SK-MEL-5 (cell line): ENCODE measurements at places on chromosomes 3 and 15. TPM values are rescaled to one million over a fixed set of nuclear protein-coding genes. Genes with fewer than 3 reads are reported as not detected.

DNA sequence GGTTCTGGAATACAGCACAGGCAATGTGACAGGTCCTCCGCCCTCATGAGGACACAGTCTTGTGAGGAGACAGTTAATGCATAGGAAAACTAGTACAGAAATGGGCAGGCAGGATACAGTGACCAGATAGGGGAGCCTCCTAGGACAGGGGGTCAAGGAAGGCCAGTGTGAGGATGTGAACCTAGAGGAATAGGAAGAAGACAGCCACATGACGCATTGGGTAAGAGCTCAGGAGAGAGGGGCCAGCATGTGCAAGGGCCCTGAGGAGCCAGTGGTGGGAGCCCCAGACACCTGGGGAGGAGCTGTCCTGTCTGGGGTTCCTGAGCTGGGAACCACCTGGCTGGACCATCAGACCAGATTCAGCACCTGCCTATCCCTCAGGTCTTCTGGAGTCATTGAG lies 15.6 kb downstream of the IRAK2 start:
- no peak for DNase-seq

Gene DPPA4
- 0.32 TPM in 1 of 2 replicates, not detected in the other for total RNA-seq

DNA sequence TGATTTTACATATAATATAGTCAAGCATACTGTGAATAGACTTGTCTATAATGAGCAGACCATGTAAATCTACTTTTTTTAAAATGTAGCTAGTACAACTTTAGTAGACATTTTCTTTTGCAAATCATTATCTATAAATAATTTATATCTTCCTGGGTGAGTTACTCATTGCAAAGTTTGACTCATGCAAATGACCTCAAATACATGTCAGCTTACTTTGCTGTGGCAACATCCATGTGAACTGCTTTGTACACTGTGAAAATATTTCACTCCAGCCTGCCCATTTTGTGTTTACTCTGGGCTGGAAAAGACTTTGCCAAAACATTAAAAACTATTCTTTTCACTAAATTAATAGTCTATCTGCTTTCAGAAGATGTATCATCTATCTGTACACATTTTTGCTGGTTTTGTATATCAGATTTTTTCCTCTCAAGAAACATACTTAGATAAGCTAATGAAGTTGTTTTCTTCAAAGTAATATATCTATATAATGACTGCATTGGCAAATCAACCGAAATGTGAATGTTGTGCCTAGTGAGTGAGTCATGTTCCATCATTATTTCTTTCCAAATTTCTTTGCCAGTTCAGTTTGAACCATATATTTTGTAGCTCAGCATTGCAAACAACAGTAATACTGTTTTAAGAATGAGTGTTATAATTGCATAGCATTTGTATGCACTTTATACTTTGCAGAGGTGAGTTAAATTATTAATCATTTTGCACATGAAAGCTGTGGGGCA lies 26.5 kb downstream of the IGSF10 start:
- DNase-seq: no peak

Gene IMPG2
- 0.03 TPM in 1 of 2 replicates, not detected in the other for total RNA-seq

DNA sequence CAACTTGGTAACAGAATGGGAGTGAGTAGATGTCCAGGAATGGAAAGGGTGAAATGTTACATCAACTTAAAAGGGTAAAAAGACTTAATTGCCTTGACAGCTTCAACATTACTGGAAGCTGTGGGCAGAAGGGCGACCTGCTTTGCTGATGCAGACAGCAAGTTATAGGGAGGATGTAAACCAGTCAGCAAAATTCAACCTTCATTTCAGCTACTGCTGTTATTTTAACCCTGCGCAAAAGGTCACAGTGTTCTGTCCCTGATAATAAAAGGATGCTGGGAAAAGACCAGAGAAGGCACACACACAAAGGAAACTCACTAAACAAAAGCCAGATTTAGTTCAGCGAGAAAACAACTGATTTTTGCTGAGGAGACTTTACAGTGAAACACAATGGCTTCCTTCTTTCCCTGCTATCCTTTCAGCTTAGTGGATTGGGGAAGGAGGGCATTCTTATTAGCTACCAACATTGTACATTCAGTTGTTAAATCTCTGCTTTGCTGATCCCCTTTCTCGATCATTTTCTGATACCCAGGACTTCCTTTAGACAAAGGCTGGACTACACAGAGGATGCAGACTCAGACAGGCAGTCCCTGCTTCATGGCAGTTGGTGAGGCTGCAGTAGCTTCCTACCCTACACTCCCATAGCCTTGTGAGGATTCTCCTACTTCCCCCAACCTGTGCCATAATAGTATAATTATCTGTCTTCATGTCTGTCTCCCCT lies 62.0 kb downstream of the P3H2 start:
- DNase-seq: peak; percentile 15

Gene FAM107A
- total RNA-seq: not detected in 2 replicates

DNA sequence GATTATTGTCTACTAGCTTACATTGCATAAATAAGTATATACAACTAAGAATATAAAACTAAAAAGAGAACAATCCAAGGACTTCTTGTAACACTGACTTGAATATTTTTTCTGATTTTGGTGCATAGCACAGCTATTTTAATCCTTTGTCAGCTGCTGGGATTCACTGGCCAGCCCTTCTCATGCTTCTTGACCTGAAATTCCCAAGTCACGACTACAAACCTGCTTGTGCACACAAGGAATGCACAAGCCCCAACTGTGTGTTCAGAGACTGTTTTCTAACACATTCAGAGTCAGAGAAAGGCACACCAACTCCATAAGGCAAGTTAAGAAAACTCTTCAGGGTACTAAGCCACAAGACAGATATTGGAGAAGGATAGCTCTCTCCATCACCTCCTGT lies 80.9 kb downstream of the TNIK start:
- DNase-seq: no peak

DNA sequence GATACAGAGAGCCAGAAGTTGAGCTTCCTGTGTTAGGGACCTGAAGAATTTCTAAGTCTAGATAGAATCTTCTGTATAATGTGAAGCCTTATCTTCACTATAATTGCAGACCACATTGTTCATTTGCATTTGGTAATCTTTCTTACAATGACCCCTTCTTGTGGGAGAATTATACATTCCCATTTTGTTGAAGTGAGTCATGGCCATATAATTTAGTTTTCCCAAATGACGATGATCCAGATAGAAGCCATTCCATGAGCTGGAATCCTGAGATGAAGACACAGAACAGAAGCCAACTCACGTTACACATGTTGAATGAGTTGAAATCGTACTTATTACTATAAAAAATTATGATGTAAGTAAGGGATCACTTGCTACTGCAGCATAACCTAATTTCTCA lies 187.8 kb downstream of the TUSC7 start:
- peak; percentile 1 for DNase-seq
